ENCODE measurements at places on chromosomes 4 and X.

DNA sequence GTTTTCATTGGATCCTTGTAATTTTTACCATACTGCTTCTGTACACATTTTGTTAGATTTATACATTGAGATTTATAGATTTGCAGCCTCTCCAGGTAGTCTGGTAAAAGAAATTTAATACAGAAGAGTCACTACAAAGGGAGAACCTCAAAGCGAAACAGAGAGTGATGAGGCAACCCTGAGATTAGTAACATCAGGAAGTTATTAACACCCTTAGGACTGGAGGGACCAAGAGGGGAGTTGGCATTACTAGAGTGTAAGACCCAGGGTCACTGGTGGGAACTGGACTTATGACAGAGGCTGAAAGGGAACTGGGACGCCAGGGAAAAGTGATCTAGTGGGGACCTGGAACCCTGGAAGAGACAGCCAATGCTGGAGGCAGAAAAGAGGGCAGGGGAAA, 20.6 kb upstream of the MAML3 start:
- DNase-seq = no peak

GRCh38 chrX:74351760-74352159, 47.8 kb downstream of the ZCCHC13 start:
- DNase-seq = no peak

DNA sequence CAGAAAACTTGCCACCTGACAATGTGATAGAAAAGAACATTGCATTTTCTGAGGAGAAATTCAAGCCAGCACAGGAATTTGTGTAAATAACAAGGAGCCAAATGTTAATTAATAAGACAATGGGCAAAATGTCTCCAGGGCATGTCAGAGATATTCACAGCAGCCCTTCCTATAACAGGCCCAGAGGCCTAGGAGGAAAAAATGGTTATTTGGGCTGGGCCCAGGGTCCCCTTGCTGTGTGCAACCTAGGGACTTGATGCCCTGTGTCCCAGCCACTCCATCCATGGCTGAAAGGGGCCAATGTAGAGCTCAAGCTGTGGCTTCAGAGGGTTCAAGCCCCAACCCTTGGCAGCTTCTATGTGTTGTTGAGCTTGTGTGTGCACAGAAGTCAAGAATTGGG, 55.5 kb upstream of the GABRG1 start:
- no peak for DNase-seq

GRCh38 chr4:141090473-141090872, 42.8 kb downstream of the RNF150 start:
- no peak for DNase-seq
